Posterior vena cava (tissue), 2 donors: ENCODE measurements at places on chromosomes 5 and 9. TPM values are rescaled to one million over a fixed set of nuclear protein-coding genes. Genes with fewer than 3 reads are reported as not detected.

DNA sequence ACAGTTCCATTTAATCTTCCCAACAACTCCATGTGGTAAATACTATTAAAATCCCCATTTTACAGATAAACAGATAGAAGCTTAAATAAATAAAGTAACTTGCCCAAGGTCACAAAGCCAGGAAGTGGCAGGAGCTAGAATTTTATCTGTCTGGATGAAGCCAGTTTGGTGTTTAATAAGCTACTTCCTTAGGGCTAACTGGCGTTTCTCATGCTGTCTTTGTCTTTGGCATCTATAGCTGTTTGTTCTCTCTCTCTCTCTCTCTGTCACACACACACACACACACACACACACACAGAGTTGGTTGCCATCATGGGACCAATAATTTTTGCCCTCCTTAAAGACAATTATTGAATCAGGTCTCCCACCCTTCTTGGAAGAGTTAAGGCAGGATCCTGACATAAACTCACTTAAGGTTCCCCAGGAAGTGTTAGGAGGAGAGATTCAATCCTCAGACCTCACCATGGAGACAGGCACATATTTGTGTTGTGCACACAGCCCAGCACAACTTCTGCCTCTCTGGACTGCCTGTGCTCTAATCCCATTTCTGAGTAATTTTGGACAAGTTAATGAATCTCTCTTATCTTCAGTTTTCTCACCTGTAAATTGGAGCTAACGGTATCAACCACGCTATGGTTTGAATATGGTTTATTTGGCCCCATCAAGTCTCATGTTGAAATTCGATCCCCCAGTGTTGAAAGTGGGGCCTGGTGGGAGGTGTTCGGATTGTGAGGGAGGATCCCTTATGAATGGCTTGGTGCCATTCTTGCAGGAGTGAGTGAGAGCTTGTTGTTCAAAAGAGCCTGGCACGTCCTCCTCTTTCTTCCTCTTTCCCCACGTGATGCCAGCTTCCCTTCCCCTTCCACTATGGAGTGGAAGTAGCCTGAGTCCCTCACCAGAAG is 8.3 kb upstream of the ADRA1B start:
- no peak for DNase-seq

The KCNMB1 gene
- total RNA-seq: 48.6 TPM

GRCh38 chr9:112754578-112754977 is 4.0 kb downstream of the SNX30 start:
- DNase-seq: no peak

- peak; percentile 66 for DNase-seq
Observed at GRCh38 chr9:34237836-34238235, 59.0 kb downstream of the UBAP1 start.

The TMEM167A gene
- total RNA-seq: 72.6 TPM

DNA sequence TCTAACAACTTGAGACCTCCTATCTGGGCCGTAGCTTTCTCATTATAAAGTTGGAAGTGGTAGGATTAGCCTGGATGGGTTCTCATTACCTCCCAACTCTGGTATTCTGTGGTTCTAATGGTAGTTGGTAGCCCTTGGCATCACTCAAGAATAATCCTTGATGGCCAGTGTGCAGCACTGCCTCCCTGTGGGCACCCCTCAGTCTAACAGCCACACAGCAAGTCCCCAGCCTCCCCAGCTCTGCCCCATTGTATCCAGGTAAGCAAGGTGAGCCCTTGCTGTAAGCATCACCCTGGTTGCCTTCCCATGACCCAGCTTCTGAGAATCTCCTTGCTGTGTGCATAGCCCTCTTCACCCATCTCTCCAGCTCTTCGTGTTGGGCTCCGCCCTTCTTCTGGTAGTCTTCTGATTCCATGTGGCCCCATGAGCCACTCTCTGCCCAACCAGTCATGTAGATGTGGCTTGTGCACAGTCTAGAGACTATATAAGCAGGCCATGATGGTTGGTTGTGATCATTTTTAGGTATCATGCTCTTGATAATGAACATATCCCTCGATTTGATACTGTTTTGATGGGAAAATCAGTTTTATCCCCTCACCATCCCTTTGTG is 57.6 kb upstream of the GRHPR start:
- DNase-seq: no peak

DNA sequence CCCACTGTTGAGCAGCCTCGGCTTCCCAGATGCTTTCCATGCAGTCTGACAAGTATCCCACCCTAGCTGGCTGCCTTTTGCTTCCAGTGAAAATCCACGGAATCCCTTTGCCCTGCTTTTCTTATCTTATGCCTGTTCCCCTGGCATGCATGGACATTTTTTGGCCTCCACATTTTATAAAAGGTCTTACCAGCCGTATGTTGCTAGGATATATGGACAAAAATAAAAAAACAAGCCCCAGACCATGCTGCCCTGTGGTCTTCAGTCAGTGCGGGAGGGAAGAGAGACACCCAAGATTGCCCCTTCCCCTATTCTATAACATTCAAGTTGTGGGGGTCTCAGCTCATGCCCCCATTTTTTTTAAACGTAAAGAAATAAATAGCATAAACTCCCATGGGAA is 129.6 kb downstream of the COL23A1 start:
- no peak for DNase-seq

The TXN gene
- 212 TPM for total RNA-seq

The PCDHA11 gene
- 0.14 TPM for total RNA-seq

- no peak for DNase-seq
Observed at GRCh38 chr5:170475294-170476000, 28.4 kb upstream of the KCNIP1 start.

DNA sequence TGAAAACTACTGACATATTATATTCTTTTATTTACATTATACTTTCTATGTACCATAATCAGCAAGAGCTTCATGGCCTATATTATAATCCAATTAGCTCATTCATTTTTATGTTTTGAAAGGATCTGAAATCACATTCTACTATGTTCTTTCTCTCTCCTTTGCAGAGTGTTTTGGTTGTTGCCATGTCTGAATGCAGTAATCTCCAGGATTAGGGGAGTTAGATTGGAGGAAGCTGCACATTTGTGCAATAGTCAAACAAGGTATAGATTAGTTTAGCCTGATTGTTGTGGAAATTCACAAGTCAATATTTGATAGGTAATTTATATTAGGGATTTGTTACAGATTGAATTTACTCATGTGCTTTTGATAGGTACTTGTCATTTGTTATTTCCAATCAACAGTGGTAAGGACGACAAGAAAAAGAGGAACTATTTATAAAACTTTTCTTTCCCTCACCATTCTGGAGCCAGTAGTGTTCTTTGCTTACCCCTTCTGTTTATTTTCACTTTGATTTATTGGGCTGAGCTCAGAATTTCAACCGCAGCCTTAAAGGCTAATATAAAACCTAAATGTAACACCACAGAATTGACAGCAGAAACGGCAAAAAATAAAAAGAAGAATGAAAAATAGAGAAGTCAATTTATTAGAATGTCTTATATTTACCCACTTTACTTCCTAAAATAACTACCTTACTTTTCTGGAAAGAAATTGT is 597.0 kb downstream of the CHSY3 start:
- DNase-seq: no peak

DNA sequence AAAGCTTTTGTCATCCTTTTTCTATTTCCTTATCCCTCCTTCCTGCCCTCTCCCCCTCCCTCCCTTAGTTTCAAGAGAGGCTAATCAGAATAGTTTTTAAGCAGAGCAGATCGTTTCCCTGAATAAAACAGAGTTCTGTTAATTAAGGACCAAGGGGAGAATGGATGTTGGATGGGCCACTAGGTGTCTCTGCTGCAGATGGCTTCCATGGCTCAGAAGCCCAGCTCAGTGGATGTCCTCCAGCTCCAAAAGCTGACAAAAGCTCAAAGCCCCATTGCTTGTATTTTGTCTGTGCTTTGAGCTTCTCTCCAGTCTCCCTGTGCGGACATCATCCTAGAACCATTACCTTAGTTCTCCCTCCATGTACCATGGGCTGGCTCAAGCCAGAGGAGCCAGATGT is 21.0 kb upstream of the NPR3 start:
- DNase-seq: no peak

DNA sequence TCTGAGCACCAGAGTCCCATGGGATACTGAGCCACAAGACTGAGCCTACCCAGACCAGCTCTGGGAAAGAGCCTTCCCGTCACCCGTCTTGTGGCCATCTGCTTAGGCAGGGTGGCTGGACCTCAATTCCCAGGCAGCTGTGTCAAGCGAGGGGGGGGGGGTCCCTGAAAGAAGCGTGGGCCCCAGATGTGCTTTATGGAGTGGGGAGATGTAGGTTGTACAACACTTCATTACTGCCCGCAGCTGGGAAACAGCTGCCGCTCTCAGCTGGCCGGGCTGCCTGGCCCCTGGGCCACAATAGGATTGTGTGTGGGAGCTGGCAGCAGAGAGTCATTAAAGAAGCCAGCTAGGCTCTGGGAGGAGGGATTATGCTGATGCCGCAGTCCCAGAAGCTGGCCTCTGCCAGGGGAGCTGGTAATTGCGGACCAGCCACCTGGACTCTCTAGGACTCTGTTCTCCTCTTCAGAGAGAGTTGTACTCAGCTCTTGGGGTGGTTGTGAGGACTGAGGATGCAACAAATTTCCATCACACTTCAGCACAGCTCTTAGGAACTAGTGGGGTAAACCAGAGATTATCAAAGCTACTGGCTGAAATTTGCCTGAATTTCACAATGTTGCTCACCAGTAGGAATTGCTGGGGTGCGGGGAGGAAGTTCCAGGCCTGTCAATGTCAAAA is 145.4 kb downstream of the GADD45G start:
- DNase-seq: peak; percentile 70

- DNase-seq: no peak
Observed at GRCh38 chr5:176899296-176899891, at the start of gene HK3. Gene HK3, minus strand, starts transcription at chr5:176899346. Its CDS starts 3,187 bp downstream, at chr5:176896159.

The UBE2R2 gene
- total RNA-seq: 37.1 TPM

- no peak for DNase-seq
Observed at GRCh38 chr5:7772141-7772540, 78.8 kb downstream of the CFAP90 start.

The ZNF879 gene
- 3.2 TPM for total RNA-seq

- no peak for DNase-seq
Observed at GRCh38 chr5:166363087-166363760, 1928.2 kb upstream of the WWC1 start.

- no peak for DNase-seq
Observed at GRCh38 chr5:99030906-99031440, 102.2 kb upstream of the CHD1 start.

- peak; percentile 93 for DNase-seq
Observed at GRCh38 chr9:115237385-115237998, 119.5 kb upstream of the TNC start.

DNA sequence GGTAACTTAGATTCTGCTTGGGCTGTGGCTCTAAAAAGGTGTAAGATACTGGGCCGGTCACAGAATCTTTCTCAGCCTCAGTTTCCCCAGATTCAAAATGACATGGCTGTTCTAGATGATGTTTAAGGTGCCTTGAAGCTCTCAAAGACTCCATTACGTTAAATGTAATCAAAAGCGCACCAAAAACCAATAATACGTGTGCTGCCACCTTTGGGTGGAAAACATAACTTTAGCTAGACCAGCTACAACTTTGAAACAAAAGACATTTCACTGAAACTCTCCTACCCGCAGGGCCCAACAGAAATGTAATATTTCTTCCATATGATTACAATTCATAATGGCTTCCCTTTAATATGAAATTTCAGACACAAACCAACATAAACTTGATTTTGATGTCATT is 35.0 kb upstream of the PCSK5 start:
- no peak for DNase-seq

- no peak for DNase-seq
Observed at GRCh38 chr5:80865551-80865950, 94.6 kb upstream of the RASGRF2 start.

DNA sequence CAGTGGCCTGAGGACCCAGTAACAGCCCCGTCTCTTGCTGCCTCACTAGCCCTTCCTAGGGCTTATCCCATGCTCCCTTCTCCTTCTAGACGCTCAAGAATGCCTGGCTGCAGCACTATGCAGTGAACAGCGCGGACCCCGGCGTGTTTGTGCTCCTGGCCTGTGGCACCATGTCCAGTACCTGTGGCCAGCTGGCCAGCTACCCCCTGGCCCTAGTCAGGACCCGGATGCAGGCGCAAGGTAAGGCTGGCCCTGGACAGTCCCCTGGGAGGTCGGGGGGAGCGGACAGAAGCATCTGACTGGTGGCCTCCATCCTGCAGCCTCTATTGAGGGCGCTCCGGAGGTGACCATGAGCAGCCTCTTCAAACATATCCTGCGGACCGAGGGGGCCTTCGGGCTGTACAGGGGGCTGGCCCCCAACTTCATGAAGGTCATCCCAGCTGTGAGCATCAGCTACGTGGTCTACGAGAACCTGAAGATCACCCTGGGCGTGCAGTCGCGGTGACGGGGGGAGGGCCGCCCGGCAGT is 20.5 kb downstream of the PTGES2 start:
- no peak for DNase-seq

The LHFPL2 gene
- 34.9 TPM for total RNA-seq

The ATP6V0E1 gene
- total RNA-seq: 178 TPM

DNA sequence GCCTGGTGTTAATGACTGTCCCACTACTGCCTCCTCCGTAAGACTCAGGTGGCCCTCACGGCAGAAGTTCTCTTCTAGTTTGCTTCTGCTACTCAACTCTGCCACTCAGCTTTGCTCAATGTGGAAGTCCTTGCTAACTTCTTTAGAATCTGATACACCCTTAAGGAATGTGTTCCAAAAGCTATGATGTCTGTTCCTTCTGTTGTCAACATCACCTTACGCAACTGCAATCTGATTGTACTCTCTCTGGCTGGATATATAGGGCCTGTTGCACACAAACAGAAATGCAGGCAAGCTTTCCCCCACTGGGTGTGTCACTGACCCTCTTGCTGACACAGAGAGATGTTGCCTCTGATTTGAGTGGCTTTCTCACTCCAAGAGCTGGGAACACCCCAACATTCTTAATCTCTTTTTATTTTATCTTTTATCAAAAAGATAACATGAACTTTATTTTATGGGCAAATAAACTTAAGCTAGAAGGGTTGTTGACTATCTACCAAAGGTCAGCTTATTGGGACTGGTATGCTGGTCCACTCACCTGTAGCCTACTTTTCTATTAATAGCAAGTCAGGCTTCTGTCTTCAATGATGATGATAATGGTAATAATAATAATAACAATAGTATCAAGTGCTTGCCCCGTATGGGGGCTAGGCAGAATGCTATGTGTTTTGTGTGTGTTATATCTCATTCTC is 25.2 kb downstream of the TMEM252 start:
- no peak for DNase-seq

- no peak for DNase-seq
Observed at GRCh38 chr9:128882677-128883603, 1.0 kb downstream of the LRRC8A start.

DNA sequence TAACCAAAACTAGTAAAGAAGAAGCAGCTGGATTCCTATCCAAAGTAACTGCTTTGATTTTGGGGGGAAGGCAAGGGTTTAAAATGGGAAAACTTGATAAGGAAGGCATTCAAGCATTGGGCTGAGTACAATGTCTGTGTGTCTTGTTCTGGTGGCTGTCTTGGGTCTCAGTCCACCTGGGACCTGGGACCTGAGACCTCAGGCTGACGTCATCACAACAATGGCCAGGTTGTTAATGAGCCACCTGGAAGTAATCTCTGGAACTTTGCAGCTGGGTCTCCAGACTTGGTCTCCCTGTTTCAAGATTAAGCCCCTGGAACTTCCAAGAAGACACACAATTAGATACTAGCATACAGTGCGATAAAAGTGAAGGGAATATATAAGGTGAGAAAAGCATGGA is 157.5 kb downstream of the PIK3R1 start:
- DNase-seq: no peak
